Spinal cord (tissue), 10 donors: ENCODE measurements at places on chromosomes 12 and 14. TPM values are rescaled to one million over a fixed set of nuclear protein-coding genes. Genes with fewer than 3 reads are reported as not detected.
A peak's percentile ranks its signal among the peaks of the same experiment; 100 is the strongest.

GRCh38 chr12:53577941-53578352, 48.2 kb downstream of the ATF7 start:
- DNase-seq = no peak

- DNase-seq = no peak
Measured at GRCh38 chr12:27123642-27124041, 41.3 kb upstream of the C12orf71 start.

Gene SIX4
- 10.9 TPM for total RNA-seq

DNA sequence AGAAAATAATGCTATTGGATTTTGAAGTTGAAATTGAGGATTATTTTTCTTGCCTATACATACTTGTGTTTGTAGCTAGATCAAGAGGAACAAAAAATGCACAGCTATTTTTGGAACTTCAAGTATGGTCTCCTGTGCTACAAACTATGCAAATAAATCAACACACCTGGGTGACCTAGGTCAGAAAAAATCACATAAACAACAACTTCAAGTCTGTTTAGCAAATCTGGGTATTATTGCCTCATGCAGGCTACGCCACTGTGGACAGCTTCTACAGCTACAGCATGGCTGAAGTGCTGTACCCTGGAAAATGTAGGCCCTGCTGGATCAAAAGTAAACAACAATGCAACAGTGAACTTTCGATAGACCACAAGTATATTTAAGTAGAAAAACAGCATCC, 87.5 kb downstream of the SLC6A15 start:
- DNase-seq = no peak

GRCh38 chr14:58082491-58083098, 69.4 kb downstream of the ARMH4 start:
- DNase-seq = no peak

DNA sequence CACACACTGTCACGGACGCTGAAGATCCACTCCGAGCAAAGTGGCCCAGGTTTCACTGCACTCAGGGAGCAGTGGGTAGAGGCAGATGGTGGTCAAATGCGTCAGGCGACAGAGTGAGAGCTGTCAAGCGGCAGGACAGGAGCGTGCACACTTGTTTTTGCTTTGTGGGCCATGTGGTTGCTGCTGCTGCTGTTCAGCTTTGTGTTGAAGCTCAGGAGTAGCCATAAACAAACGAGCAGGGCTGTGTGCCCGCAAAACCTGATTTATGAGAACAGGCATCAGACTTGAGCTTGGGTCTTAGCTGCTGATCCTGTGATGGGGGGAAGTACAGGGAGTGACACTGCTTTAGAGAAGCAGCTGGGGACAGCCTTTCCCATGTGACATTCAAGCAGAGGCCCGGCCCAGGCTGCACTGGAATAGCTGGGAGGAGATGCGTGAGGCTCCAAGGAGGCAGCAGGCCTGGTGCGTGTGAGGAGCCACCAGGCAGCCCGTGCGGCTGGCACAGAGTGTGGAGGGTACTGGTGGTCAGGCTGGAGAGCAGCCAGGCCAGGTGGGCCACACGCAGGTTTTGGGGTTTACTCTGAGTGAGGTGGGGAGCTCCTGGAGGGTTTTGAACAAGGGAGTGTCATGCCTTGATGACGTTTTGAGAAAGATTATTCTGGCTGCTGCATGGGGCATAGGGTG, 31.1 kb upstream of the ASPG start:
- DNase-seq = no peak

Gene NANOG
- 0.17 TPM for total RNA-seq

GRCh38 chr14:65472189-65472588, 59.7 kb downstream of the FUT8 start:
- no peak for DNase-seq

Gene LALBA
- total RNA-seq = not detected

Gene GXYLT1
- 16.3 TPM for total RNA-seq

GRCh38 chr12:54381136-54381535, 3.4 kb downstream of the ZNF385A start:
- DNase-seq = no peak

Gene APOLD1
- 76.2 TPM for total RNA-seq

Gene EPYC
- 0.17 TPM for total RNA-seq

DNA sequence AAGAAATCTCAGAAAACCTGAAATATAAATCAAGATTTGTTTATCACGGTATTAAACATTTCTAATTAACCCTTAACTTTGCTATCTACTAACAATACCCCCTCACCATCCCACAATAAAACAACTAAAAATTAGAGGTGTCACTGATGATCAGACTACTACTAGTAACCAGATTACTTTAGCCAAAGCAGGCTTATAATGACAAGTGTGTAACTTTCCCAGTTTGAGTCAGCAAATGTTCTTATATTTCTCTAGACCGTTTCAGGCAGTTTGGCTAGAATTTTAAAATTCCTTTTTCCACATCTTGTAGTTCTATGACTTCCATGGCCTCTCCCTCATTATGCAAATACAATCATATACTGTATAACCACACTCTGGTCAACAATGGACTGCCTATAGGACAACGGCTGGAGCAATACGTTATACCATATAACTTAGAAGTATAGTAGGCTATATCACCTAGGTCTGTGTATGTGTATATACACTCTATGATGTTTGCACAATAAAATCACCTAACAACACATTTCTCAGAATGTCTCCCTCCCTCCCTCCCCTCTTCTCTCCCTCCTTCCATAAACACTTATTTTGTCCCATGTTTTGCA, 102.1 kb downstream of the DENND5B start:
- DNase-seq = no peak

Gene HOXC11
- 1.5 TPM for total RNA-seq

DNA sequence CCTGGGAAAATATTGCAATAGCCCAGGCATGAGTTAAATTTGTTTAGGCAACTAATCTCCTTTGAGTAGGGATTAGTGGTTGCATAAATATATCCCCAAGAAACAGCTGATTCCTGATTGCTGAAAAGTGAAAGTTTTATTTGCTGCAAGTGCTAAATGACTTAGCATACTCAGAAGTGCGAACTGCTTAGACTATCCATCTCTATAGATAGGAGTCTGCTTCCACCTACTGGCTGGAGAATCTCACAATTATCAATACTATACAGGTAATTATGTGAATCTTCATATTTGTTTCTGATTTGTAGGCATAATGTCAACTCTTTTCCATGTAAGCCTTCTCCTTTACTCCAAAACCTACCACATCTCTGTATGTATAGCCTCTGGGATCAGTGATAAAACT, 12.0 kb upstream of the SLCO1B3 start:
- peak; percentile 32 for DNase-seq

Gene GZMB
- total RNA-seq = 0.69 TPM

Gene NYNRIN
- total RNA-seq = 14.8 TPM

DNA sequence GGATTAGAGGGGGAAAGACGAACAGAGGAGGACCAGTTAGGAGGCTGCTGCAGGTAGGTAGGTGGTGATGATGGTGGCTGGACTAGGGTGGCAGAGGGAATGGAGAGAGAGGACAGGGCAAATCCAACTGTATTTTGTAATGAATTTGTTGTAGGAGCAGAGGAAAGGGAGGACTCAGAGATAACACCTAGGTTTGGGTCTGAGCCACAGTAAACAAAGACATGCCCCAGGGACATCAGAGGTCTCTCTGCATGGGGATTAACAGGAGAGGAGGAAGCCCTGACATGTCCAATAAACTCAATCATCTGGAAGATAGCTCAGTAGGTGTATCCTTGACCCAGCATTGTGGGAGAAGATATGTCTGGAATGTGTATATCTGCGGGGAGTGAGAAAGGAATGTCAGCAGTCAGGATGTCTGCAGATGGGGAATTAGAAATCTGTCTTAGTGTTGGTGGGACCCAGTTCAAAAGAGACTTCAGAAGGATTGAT, 4.7 kb upstream of the SLC48A1 start:
- DNase-seq = no peak

Gene RFLNA
- 35.5 TPM for total RNA-seq

DNA sequence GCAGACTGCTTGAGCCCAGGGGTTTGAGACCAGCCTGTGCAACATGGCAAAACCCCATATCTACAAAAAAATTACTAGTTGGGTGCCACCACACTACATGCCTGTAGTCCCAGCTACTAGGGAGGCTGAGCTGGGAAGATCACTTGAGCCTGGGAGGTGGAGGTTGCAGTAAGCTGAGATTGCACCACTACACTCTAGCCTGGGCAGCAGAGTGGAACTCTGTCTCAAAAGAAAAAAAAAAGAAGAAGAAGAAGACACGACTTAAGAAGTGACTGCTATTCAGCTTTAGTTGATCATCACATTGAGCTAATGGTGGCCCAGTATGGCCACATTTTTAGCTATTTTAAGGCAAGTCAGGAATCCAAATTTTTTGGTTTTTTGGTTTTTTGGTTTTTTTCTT, 8.9 kb upstream of the METTL17 start:
- DNase-seq = no peak

- no peak for DNase-seq
Measured at GRCh38 chr12:89742337-89743022, 33.8 kb upstream of the ATP2B1 start.

DNA sequence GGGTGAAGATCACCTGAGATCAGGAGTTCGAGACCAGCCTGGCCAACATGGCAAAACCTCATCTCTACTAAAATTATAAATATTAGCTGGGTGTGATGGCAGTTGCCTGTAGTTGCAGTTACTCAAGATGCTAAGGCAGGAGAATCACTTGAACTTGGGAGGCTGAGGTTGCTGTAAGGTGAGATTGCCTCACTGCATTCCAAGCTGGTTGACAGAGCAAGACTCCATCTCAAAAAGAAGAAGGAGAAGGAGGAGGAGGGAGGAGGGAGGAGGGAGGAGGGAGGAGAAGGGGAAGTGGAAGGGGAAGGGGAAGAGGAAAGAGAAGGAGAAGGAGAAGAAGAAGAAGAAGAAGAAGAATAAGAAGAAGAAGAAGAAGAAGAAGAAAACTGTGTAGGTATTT, 17.0 kb downstream of the RNASE10 start:
- DNase-seq = no peak

DNA sequence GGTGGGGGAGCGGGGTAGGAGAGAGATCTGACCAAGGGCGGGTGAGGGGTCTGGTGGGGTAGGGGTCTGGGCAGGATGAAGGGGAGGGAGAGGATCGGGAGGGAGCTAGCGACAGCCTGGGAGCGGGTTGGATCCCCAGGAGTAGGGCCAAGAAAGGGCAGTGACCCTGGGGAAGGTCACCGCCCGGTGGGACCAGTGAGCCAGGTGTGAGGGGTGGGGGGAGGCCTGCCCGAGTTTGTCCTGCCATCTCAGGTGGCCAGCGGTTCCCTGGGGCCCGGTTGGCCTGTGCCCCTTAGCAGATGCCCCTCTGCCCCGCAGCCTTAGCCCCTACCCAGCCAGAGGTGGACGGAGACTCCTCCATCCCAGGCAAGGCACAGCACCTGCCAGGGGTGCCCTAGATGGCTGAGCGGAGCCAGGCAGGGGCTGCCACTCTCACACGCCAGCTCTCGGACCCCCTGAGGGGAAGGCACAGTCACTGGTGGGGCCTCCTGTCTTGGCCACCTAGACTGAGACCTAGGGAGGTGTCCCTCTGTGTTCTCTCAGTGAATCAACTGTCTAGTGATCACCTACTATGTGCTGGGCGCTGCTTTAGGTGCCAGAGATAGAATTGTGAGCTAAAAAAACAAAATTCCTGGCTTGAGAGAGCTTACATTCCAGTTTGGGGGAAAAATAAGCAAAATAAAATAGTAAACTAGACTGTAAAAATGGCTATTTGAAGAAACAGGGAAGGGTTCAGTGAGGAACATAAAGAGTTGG, 629 bp upstream of the TTC7B start:
- no peak for DNase-seq

Gene LPCAT3
- 12.7 TPM for total RNA-seq

- DNase-seq = no peak
Measured at GRCh38 chr12:94245631-94246383, 97.4 kb downstream of the PLXNC1 start.

- no peak for DNase-seq
Measured at GRCh38 chr14:104554088-104554607, 25.4 kb upstream of the C14orf180 start.

GRCh38 chr14:51743588-51744000, 91.9 kb downstream of the FRMD6 start:
- DNase-seq = no peak

- peak; percentile 86 for DNase-seq
Measured at GRCh38 chr12:54371328-54372112, 7.2 kb upstream of the GPR84 start.

DNA sequence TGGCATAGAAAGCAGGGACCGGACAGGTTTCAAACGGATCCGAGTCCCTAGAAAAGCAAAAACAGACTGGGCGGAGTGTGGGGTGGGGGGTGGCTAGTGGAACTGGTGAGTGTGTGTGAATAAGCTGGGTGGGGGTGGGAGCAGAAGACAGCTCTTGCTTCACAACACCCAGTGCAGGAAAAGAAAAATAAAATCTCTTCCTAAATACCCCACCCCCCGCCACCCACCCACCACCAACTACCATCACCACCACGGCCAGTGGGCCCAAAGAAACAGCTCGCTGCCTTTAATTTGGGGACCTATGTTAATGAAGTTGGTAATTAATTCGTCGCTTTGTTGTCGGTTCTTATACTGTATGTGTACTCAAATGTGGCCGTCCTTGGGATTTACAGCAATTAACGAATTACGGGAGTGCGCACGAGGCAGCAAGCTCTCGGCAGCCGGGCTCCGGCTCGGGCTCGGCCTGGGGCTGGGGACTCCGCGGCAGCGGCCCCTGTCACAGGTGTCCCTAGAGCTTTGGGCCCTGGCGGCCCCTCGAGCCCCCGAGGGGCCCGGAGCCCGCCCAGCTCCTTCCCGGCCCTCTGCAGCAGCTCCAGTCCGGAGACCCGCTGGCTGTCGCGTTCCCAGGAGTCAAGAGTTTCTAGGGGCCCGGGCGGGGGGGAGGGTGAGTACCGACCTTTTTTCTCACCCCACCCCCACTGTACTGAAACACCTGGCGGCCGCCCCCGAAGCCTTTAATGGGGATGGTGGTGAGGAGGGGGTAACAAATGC, 1.5 kb upstream of the OTX2 start:
- no peak for DNase-seq

GRCh38 chr14:51073731-51074130, 21.2 kb downstream of the TRIM9 start:
- no peak for DNase-seq

Gene APOF
- not detected for total RNA-seq

DNA sequence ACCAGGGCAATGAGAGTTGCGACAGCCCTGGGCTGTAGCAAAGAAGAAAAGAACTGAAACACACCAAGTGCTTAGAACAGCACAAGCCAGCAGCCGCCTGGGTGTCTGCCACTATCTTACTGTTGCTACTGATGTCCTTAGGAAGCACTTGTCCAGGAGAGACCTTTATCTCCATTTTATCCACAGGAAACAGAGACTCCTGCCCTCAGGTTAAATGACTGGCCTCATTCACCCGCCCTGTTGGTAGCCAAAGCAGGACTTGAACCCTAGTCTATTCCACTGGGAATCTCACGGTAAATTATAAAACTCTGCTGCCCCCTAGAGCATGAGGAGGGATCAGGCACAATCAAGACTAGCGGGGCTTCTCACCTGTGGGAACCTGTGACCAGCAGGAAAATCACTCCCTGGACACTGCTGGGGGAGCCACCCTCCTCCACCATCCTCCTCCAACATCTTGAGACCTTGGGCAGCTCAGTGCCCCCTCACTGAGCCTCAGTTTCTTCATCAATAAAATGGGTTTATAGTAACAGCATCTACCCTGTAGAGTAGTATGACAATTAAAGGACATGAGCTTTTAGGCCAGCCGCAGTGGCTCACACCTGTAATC, 20.5 kb upstream of the TESC start:
- no peak for DNase-seq

GRCh38 chr14:32230181-32230580, 27.1 kb upstream of the RNU6-8 start:
- DNase-seq = peak; percentile 14

Gene DDX47
- 56.3 TPM for total RNA-seq
